ENCODE measurements at places on chromosomes 2 and 18.

GRCh38 chr2:162478721-162479129 is 134.8 kb downstream of the GCA start:
- DNase-seq: no peak

GRCh38 chr2:136448432-136448831 is 316.9 kb upstream of the THSD7B start:
- DNase-seq: no peak

DNA sequence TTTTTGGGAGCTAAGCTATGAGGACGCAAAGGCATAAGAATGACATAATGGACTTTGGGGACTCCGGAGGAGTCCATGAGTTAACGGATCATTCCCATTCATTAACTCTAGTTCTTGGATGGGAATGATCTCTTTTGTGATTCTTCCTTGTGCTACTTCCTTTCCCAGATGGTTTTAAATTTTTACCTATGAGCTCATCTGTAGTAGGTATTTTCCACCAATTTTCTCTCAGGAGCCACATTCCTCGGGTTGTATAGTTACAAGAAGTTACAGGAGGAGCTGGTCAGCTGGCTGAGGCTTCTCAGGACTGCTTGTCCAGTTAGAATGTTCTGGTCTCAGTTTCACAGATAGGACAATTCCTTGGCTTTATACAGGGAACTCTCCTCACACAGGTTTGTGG is 42.9 kb upstream of the LPIN2 start:
- DNase-seq: no peak

DNA sequence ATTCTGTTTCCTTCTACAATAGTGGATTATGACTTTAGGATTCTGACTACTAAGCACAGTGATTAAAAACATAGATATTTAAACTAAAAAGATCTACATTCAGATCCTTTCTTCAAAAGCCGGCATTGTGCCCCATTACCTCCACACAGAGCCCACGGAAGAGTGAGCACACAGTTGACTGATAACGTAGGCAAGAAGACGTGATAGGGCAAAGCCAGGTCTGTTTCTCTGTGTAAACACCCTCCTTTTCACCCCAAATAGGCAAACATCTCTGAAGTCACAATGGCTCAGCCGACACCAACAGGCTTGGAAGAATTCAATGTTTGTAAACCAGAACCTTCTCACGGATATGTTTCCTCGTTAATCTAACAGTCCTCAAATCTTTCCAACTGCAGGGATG is 302.9 kb downstream of the CMPK2 start:
- DNase-seq: no peak

- DNase-seq: peak; percentile 48
Measured at GRCh38 chr18:78984941-78985784, 5.5 kb downstream of the SALL3 start.

DNA sequence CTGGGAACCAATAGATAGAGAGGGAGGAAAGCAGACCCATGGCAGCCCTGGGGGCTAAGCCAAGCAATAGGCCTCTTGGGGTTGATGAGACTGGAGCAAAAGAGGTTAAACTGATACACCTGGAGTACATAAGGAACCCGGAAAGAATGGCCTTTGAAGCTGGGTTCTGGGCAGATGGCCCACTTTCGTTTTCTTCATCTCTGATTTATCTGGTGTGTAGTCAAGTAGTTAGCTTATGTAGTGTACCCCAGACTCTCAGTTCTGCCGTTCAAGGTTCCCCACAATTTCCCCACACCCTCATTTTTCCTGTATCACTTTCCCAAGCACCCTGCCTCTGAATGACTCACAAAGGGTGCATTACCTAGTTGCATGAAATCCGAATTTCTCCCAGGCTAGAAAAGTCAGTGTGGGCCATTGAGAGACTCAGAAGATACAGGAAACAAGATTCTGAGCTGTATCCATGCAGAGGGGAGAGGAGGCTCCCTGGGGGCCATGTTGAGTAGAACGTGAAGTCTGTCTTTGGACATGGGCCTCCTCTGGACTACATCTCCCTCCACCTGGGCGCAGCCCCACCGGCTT is 235.0 kb downstream of the LOXHD1 start:
- DNase-seq: no peak

Data from SK-MEL-5 (cell line).